ENCODE measurements at places on chromosomes 7 and 10. TPM values are rescaled to one million over a fixed set of nuclear protein-coding genes. Genes with fewer than 3 reads are reported as not detected.

DNA sequence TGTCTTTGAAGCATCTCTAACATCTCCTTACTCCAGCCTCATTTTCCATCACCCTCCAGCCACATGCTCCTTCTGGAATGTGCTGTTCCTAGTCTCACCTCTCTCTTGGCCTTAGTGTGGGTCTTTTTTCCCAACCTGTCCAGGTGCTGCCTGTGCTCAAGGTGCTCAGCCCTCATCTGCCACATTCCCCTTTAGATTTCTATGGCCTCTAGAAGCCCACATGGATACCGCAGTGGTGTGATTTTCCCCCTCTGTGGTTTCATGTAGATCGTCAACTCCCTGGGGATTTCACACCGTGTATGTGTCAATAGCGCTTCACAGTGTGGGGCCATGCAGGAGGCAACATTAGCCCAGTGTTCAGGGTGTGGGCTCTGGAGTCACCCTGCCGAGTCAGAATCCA, 32.5 kb downstream of the BMPER start:
- no peak overlapping the region for H3K27ac ChIP-seq
- H3K4me3 ChIP-seq = no peak overlapping the region
- H3K4me1 ChIP-seq = peaks cover 10% of the 10 kb centered on the region
- peaks cover 8% of the 10 kb centered on the region for H3K36me3 ChIP-seq

- no peak overlapping the region for H3K27ac ChIP-seq
- peaks cover 4% of the 10 kb centered on the region for H3K27me3 ChIP-seq
- peak overlapping the region; percentile 38 for H3K4me3 ChIP-seq
- peaks cover 7% of the 10 kb centered on the region for H3K4me1 ChIP-seq
- DNase-seq = no peak
- no peaks in the 10 kb centered on the region for H3K36me3 ChIP-seq
Observed at GRCh38 chr10:43202657-43203447, 64.0 kb downstream of the RASGEF1A start.

- no peaks in the 10 kb centered on the region for H3K36me3 ChIP-seq
- no peak overlapping the region for H3K4me3 ChIP-seq
- no peaks in the 10 kb centered on the region for H3K27me3 ChIP-seq
- peaks cover 3% of the 10 kb centered on the region for H3K4me1 ChIP-seq
Observed at GRCh38 chr10:61840403-61840802, 61.1 kb upstream of the ARID5B start.

The GTPBP10 gene
- total RNA-seq = 18.3 TPM

GRCh38 chr10:48632166-48632565, 27.3 kb upstream of the ARHGAP22 start:
- H3K4me1 ChIP-seq = no peaks in the 10 kb centered on the region
- no peaks in the 10 kb centered on the region for H3K36me3 ChIP-seq
- no peaks in the 10 kb centered on the region for H3K27me3 ChIP-seq
- no peak overlapping the region for H3K4me3 ChIP-seq
- DNase-seq = peak; percentile 62

The INSIG1 gene
- total RNA-seq = 18.7 TPM

DNA sequence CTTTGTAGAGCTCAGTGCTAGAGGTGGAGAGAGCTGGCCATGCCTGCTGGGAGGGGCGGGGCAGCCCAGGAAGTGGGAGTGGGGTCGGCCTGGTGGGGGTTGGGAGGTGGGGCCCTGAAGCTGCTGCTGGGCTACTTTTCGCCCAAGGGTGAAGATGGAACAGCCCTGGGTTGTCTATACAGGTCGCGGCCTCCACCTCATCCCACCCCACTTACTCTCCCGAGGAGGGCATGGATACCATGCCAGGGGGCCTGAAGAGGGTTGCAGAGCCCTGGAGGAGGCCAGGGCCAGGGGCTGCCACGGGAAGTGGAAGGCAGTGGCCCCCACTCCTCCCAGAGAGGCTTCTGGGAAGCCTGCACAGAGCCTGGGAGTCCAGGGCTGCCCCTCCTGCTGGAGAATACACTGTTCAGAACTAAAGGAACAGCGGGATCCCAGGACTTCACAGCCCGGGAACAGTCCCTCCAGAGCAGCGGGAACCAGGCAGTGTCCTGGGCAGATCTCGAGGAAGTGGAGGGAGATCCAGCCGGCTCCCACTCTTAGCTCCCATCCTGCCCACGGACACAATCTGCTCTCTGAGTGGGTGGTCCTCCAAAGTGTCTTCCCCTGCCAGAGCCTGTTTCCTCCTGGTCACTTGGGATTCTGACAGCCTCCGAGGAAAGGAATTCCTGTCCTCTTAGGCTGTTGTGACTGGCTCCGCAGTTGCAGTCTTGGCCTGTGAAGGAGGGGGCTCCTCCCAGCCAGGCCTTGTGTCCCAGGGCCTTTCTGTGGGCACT, 23.5 kb downstream of the MAT1A start:
- peak; percentile 37 for DNase-seq
- H3K27ac ChIP-seq = no peak overlapping the region
- H3K36me3 ChIP-seq = no peaks in the 10 kb centered on the region
- H3K4me3 ChIP-seq = no peak overlapping the region

The LRIT1 gene
- total RNA-seq = not detected

The MYOF gene
- total RNA-seq = 37.6 TPM

DNA sequence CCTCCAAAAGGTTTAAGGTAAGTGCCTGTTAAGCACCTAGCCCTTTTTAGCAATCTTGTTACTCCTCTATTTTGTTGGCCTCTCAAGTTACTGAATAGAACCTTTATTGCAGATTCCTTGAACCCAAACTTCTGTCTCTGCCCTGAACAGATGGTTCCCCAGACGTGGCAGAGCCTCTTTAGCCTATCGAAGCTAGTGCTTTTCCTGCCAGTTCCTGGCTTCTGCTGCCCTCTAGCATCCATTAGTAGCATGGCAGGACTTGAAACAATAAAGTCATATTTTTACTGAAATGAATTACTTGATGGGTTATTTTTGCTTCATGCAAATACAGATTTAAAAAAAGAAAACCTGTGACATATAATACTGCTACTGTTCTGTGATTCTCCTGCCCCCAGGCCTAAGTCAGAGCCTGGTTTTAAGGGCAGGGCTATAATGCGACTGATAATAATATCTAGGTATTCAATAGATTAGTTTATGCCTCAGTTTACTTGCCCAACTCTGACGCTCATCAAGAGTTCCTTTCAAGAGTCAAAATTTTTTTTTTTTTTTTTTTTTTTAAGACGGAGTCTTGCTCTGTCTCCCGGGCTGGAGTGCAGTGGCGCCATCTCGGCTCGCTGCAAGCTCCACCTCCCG, 84.3 kb upstream of the PHF14 start:
- peak; percentile 44 for DNase-seq
- no peaks in the 10 kb centered on the region for H3K27me3 ChIP-seq
- no peaks in the 10 kb centered on the region for H3K4me1 ChIP-seq
- no peak overlapping the region for H3K27ac ChIP-seq
- H3K36me3 ChIP-seq = no peaks in the 10 kb centered on the region

- DNase-seq = no peak
- no peak overlapping the region for H3K27ac ChIP-seq
- H3K4me3 ChIP-seq = no peak overlapping the region
- H3K27me3 ChIP-seq = no peaks in the 10 kb centered on the region
- H3K4me1 ChIP-seq = peaks cover 7% of the 10 kb centered on the region
Observed at GRCh38 chr7:78178319-78178718, 379.7 kb downstream of the PHTF2 start.

The SLC18A3 gene
- total RNA-seq = not detected
